ENCODE measurements at places on chromosomes 16 and 17.

GRCh38 chr16:6035161-6035560 is 937.6 kb upstream of the EEF2KMT start:
- DNase-seq: no peak

GRCh38 chr17:2028737-2029136 is 1.2 kb upstream of the DPH1 start:
- DNase-seq: no peak

DNA sequence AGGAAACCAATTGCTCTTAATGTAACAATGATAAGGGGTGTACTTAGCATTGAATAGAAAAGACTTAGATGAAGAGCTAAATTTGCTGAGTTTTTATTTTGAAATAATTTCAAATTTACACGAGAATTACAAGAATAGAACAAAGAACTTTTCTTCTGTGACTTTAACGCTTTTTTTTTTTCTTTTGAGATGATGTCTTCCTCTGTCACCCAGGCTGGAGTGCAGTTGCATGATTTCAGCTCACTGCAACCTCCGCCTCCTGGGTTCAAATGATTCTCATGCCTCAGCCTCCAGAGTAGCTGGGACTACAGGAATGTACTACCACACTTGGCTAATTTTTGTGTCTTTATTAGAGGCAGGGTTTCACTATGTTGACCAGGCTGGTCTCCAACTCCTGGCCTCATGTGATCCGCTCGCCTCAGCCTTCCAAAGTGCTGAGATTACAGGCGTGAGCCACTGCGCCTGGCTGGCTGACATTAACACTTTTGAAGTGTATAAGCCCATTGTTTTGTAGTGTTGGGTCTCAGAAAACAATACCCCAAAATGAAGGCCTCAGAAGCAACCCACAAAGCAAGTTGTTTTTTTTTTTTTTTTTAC is 2.1 kb downstream of the TEN1 start:
- DNase-seq: no peak

DNA sequence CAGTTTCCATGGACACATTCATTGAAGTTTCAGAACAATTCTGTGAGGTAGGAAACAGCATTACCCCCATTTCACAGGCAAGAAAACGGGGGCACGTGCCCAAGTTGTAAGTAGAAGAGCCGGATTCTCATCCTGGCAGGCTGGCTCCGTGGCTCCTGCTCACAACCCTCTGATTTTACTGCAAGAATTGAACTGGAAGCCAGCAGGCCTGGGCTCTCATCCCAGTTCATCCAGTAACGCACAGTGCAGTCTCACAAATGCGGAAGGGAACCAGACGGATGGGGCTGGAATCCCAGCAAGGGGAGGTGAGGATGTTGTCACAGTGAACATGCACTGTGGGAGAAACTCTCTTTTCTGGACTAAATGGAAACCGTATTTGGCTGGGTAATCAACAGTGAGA is 40.7 kb upstream of the DOC2B start:
- DNase-seq: no peak

DNA sequence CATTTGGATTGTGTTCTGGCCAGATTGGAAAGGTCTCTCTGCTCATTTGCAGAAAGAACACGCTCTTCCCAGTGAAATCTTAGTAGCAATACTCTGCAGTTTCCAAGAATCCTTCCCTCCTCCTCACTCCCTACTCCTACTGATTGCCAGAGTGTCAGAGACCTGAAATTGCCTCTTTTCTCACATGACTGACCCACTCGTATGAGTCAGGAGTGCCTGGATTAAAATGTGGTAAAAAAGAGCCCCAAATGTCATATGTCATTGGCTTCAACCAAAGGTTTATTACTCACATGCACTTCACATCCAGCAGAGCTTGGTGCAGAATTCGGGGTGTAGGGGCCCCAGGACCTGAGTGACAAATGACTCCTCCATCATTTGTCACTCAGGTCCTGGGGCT is 39.7 kb upstream of the IRX3 start:
- no peak for DNase-seq

- DNase-seq: no peak
Observed at GRCh38 chr17:75723171-75723930, 2.1 kb downstream of the ITGB4 start.

Measured in GM20000 (cell line).